HFFc6 (cell line): ENCODE measurements at places on chromosomes 13 and 19. TPM values are rescaled to one million over a fixed set of nuclear protein-coding genes. Genes with fewer than 3 reads are reported as not detected.

- peaks cover 18% of the 10 kb centered on the region for H3K27me3 ChIP-seq
- DNase-seq = no peak
- H3K4me3 ChIP-seq = no peak overlapping the region
- H3K4me1 ChIP-seq = no peaks in the 10 kb centered on the region
- H3K36me3 ChIP-seq = no peaks in the 10 kb centered on the region
- no peak overlapping the region for H3K27ac ChIP-seq
These were observed 8.0 kb upstream of the B3GLCT start for GRCh38 chr13:31191748-31192147.

DNA sequence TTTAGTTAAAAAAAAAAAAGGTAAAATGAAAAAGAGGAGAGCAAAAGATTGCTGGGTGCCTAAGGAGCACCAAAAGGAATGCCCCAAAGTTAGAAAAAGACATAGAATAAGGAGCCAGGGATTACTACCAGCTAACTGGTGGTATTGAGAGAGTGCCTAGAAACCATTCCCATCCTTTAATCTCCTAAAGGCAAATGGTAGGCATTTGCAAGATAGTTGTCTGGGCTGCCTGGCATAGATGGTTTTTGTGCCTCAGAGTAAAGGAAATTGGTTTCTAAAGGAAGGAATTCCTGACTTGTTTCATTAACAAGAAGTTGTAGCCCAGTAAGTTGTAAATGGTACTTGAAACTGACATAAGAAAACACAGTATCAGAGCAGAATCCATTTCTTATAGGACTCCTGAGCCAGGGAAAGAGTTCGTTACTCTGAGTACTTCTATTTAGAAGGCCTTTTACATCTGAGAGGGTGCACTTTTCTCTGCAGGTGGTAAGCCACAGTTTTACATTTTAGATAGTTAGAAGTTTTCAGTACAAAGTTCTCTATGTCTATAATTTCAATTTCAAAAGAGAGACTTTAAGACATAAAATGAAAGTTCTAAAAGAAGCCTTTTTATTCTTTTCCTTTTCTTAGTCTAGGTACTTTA, 92.6 kb downstream of the OLFM4 start:
- no peak overlapping the region for H3K27ac ChIP-seq
- H3K4me3 ChIP-seq = no peak overlapping the region
- no peaks in the 10 kb centered on the region for H3K4me1 ChIP-seq
- H3K27me3 ChIP-seq = peaks cover 2% of the 10 kb centered on the region; the same call in 1 of the 2 replicates
- DNase-seq = no peak
- no peaks in the 10 kb centered on the region; the same call in 1 of the 2 replicates for H3K36me3 ChIP-seq

The TRPC4 gene
- total RNA-seq = 15.5 to 17.0 TPM (median 15.8 TPM) in 3 replicates

The CCDC8 gene
- total RNA-seq = 6.5 to 10.1 TPM (median 6.8 TPM) in 3 replicates

The ALOX5AP gene
- not detected in 3 replicates for total RNA-seq

The WDR83 gene
- 10.3 to 11.7 TPM (median 10.8 TPM) in 3 replicates for total RNA-seq

- H3K27me3 ChIP-seq = peaks cover 3% of the 10 kb centered on the region
- no peaks in the 10 kb centered on the region for H3K36me3 ChIP-seq
- peak overlapping the region; percentile 80 for H3K27ac ChIP-seq
- DNase-seq = peak; percentile 76
- H3K4me1 ChIP-seq = peaks cover 56% of the 10 kb centered on the region
These were observed 109.1 kb downstream of the NALCN start for GRCh38 chr13:101307181-101307701.

GRCh38 chr19:34375598-34375997, 10.6 kb downstream of the GPI start:
- no peaks in the 10 kb centered on the region for H3K4me1 ChIP-seq
- peaks cover 12% of the 10 kb centered on the region; the same call in 1 of the 2 replicates for H3K36me3 ChIP-seq
- no peak for DNase-seq
- H3K27ac ChIP-seq = no peak overlapping the region
- H3K4me3 ChIP-seq = no peak overlapping the region

The ZNF345 gene
- 1.5 to 2.5 TPM (median 1.9 TPM) in 3 replicates for total RNA-seq

DNA sequence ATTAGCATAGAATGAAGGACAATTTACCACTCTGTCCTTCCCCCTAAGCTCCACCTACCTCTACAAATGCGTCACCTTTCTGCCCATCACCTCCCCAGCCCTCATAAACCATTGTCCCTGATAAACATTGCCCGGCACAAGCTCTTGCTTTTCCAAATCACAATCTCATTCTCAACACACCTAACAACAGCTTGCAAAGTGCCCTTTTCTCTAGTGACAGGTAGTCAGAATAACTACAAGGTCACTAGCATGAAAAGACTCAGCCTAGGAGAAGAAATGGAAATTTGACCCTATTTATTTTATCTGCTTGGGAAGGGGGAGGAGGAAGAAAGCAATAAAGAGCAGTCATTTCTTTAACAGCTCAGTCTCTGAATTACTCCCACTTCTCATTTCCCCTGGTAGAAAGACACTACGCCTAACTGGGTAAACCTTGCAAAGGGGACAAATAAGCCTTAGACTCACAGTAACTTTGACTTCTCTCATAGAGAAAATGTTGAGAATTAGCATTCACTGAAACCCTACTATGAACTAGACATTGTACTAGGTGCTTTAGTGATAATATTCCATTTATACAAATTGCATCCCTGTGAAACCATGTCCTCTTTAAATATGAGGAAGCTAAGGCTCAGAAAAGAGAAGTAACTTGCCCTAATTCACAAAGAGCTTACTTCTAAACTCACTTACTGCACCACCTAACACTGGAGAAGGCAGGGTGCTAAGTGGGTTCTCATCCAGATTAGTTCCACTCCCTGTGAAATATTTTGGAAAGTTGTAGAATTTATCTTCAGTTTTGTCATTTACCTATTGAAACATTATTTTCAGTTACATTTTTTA, 116.2 kb upstream of the FNDC3A start:
- peaks cover 4% of the 10 kb centered on the region; the same call in 1 of the 2 replicates for H3K27me3 ChIP-seq
- H3K4me3 ChIP-seq = no peak overlapping the region
- no peaks in the 10 kb centered on the region for H3K36me3 ChIP-seq
- DNase-seq = no peak
- H3K4me1 ChIP-seq = no peaks in the 10 kb centered on the region

DNA sequence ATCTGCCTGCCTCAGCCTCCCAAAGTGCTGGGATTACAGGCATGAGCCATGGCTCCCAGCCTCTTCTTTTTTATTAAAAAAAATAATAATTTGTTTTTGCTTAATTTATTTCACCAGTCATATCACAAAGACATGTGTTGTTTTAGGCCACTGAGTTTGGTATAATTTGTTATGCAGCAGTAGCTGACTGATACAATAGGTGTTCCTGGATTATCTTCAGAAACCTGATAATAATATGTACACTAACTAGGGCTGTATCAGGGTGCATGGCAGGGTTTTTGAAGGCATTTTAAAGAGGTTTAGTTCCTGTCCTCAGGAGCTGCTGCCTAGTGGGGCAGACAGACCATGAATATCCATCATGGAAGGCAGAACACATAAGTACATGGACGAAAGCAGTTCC, 9.5 kb upstream of the CSNK1G2 start:
- H3K27me3 ChIP-seq = peaks cover under 1% of the 10 kb centered on the region; the same call in 1 of the 2 replicates
- no peak overlapping the region for H3K27ac ChIP-seq
- H3K4me1 ChIP-seq = peaks cover 12% of the 10 kb centered on the region
- H3K36me3 ChIP-seq = peaks cover 9% of the 10 kb centered on the region
- no peak overlapping the region for H3K4me3 ChIP-seq

- H3K27me3 ChIP-seq = no peaks in the 10 kb centered on the region
- peak; percentile 53 for DNase-seq
These were observed 52.0 kb downstream of the TDRD3 start for GRCh38 chr13:60448907-60449510.

DNA sequence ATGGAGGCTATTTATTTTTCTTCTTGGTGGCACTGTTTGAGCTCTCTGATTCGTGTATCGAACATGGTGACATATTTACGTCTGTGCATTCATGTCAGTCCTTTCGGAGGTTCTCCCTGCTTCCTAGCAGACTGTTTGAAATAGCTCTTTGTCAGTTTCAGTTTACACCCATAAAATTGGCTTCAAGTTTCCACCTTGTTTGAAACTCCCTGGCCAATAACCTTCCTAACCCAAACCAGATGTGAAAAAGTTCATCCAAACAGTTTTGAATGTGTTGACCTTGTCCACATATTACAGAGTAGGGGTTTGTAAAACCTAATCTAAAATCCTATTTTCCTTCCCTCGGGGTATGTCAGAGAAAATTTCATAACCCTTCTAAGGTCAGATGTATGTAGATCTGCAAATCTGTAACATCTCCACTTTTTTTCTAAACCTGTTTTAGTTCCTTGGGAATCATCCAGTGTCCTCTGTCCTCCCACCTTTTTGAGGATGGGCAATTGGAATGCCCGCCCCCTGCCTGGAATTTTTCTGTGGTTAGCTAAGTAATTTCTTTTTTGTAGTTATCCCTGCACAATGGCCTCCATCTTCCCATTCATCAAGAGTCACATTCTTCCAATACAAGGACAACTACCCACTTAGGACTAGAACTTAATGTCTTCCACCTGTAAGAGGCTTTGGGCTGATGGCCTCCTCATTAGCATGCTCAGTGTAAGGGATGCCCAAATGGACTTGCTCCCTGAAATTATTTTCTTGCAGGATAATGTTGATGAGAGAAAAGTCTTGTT, 499.8 kb downstream of the GPC6 start:
- no peak overlapping the region for H3K4me3 ChIP-seq
- DNase-seq = no peak
- no peaks in the 10 kb centered on the region for H3K27me3 ChIP-seq
- no peak overlapping the region for H3K27ac ChIP-seq

The HRC gene
- not detected in 3 replicates for total RNA-seq

The ZNF473 gene
- total RNA-seq = 5.7 to 9.5 TPM (median 7.4 TPM) in 3 replicates

The WDR88 gene
- not detected in 3 replicates for total RNA-seq

- DNase-seq = no peak
- H3K4me1 ChIP-seq = no peaks in the 10 kb centered on the region
- H3K4me3 ChIP-seq = no peak overlapping the region
- H3K36me3 ChIP-seq = no peaks in the 10 kb centered on the region
These were observed 330.8 kb upstream of the SPRY2 start for GRCh38 chr13:80671773-80672172.

GRCh38 chr19:39199025-39199424, 2.3 kb downstream of the NCCRP1 start:
- no peak overlapping the region for H3K27ac ChIP-seq
- H3K36me3 ChIP-seq = no peaks in the 10 kb centered on the region
- H3K27me3 ChIP-seq = peaks cover 52% of the 10 kb centered on the region
- H3K4me1 ChIP-seq = peaks cover 7% of the 10 kb centered on the region
- DNase-seq = peak; percentile 29

The PLVAP gene
- not detected in 2 replicates for total RNA-seq
